CD4-positive, alpha-beta T cell treated with Interleukin-15 for 4 hours (primary cell): ENCODE measurements at places on chromosomes 4 and X.

GRCh38 chr4:2333916-2334644, 72.2 kb upstream of the MXD4 start:
- no peak for DNase-seq

DNA sequence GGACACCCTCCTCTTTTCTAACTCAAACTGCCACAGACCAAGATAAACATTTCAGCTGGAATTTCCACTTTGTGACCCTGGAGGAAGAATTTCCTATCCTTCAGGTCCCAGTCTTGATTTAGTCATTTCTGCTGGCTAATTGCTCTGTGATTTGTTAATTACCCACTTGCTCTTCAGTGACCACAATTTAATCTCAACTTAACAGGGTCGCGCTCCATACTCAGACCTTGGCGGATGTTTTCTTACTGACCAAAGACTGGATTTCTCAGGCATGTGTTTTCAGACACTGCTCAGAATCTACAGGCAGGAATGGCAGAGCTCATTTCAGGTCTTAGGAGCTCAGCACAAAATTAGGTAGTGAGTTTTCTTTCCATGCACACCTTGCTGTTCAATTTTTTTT, 188.9 kb downstream of the ASMT start:
- no peak for DNase-seq

DNA sequence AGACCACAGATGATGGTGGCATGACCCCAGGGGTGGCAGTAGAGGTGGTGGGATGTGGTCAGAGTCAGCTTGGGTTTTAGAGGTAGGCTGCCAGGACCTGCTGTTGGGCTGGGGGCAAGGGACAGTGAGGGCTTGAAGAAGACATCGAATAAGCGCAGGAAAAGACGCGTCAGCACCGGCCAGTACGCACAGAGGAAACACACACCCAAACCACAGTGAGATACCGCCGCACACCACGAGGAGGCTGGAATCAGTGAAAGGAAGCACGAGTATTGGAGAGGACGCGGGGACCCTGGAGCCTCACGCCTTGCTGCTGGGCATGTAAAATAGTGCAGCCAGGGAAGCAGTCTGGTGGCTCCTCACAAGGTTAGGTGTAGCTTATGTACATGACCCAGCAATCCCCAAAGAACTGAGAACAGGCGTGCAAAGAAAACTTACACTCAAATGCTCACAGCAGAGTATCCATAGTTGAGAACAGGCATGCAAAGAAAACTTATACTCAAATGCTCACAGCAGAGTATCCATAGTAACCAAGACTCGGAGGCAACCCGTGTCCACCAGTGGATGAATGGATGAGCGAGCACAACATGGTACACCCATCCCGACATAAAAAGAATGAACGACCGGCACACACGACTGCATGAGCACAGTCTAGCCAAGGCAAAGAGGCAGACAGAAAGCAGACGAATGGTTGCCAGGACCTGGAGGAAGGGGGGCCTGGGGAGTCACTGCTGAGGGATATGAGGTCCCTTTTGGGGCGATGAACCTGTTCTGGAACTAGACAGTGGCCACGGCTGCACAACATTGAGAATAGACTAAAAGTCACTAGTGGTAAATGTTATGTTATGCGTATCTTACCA, 13.3 kb downstream of the PDZD4 start:
- peak; percentile 21 for DNase-seq

DNA sequence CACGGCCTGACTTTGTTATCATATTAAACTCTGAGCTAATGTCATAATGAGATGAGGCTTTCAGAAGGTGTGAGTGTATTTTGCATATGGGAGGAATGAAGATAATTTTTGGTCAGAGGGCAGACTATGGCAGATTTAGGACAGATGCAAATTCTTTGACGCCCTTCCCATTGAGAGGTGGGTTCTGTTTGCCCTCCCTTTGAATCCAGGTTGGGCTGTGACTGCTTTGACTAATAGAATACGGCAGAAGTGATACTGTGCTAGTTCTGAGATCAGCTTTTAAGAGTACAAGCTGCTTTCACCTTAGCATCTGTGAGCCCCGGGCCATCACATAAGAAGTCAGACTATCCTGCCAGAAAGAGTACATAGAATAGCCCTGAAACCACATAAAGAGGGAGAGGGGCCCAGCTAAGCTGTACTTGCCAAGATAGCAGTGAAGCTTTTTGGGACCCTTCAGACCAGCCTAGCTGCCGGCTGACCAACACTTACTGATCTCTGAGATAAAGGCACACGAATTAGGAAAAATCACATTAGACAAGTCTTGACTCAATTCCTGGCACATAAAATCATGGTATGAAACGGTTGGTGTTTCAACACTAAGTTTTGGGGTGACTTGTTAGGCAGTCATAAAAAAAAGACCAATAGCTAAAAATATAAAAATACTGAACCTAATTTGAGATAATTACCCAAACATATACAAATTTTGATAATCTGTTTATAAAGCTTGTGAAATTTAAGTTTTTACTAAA, 166.7 kb upstream of the SH3RF1 start:
- no peak for DNase-seq

DNA sequence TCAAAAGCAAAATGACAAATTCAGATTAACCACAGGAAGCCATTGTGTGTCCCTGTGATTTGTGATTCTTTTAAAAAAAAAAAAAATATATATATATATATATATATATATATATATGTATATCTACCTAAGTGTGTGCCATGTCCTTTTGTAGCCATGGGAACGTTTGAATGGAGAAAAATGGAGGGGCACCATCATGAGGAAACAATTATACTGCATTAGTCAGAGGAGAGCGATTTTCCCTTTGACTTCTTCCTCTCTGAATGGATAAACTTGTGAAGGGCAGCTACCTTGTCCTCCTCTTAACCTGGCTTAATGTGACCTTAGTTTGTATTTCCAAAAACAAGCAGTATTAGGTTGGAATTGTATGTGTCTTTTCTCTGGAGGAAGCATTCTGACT, 23.3 kb upstream of the CBLL2 start:
- no peak for DNase-seq

DNA sequence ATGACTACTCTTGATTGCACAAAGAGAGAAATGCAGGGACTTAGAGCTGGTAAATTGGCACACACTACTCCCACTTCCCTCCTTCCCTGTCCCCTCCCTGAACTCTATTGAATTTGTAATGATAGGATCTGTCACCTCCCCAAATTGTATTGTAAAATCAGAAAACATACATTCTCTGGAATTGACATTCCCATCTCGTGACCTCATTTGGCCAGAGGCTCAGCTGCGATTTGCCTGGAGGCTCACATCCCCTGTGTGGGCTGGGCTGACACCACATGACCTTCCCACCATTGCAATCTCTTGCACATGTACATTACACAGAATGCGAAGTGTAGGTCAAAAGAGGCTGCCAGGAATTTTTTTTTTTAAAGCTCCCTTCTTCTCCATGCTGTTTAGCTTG, 172.1 kb downstream of the MID1IP1 start:
- no peak for DNase-seq
